ENCODE measurements at places on chromosomes 7 and 10.
A peak's percentile ranks its signal among the peaks of the same experiment; 100 is the strongest.

- H3K4me3 ChIP-seq: no peak overlapping the region
- H3K4me1 ChIP-seq: no peaks in the 10 kb centered on the region
- no peak for DNase-seq
- no peak overlapping the region for H3K27ac ChIP-seq
Measured at GRCh38 chr10:130772056-130772455, 539.5 kb downstream of the TCERG1L start.

GRCh38 chr10:93512565-93512964 lies 16.2 kb downstream of the CEP55 start:
- H3K36me3 ChIP-seq: no peaks in the 10 kb centered on the region
- no peak overlapping the region for H3K27ac ChIP-seq
- no peaks in the 10 kb centered on the region for H3K27me3 ChIP-seq

DNA sequence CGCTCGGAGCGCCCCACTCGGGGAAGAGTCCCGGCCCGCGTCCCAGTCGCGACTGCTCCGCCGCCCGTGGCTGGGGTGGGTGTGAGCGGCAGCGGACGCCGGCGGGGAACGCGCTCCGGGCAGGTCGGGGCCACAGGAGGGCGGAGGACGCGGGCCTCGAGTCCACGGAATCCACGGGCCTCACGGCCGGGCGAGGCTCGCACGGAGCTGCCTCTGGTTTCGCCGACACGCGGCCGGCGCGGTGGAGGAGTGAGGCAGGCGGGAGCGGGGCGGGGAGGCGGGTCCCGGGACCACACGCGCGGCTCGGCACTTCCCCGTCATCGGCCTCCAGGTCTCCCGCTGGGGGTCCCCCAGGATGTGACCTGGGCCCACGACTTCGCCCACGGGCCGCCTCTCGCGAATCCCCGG lies 533 bp upstream of the NKX6-2 start:
- H3K4me1 ChIP-seq: no peaks in the 10 kb centered on the region
- no peak overlapping the region for H3K4me3 ChIP-seq
- DNase-seq: no peak
- H3K36me3 ChIP-seq: no peaks in the 10 kb centered on the region

- no peaks in the 10 kb centered on the region for H3K36me3 ChIP-seq
- H3K4me3 ChIP-seq: no peak overlapping the region
- peaks cover 6% of the 10 kb centered on the region for H3K4me1 ChIP-seq
- no peak overlapping the region for H3K27ac ChIP-seq
- no peaks in the 10 kb centered on the region for H3K27me3 ChIP-seq
- DNase-seq: no peak
Measured at GRCh38 chr10:98168766-98169165, 34.3 kb downstream of the R3HCC1L start.

DNA sequence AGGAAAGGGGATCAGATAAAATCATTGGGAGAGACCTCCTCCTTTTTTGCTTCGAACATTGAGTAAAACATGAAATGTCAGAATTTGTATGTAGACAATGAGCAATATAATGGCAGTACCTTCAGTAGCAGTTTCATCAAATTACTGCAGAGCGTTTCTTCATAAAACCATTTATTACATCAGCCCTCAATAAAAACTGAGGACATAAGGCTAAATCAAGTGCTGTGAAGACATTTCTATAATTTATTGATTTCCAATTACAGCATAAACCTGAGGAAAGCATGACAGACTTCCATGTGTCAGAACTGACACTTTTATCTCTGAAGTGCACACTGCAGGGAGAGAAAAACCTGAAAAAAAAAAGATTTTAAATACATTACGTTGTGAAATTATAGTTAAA lies 172.6 kb upstream of the ZNF804B start:
- H3K27me3 ChIP-seq: no peaks in the 10 kb centered on the region
- no peak for DNase-seq
- H3K4me1 ChIP-seq: no peaks in the 10 kb centered on the region
- H3K27ac ChIP-seq: no peak overlapping the region
- no peaks in the 10 kb centered on the region for H3K36me3 ChIP-seq

- no peaks in the 10 kb centered on the region for H3K4me1 ChIP-seq
- no peak for DNase-seq
- no peak overlapping the region for H3K4me3 ChIP-seq
- no peak overlapping the region for H3K27ac ChIP-seq
- no peaks in the 10 kb centered on the region for H3K27me3 ChIP-seq
Measured at GRCh38 chr10:19310066-19310465, 261.5 kb downstream of the MALRD1 start.

- no peak overlapping the region for H3K4me3 ChIP-seq
- no peaks in the 10 kb centered on the region for H3K4me1 ChIP-seq
- H3K36me3 ChIP-seq: no peaks in the 10 kb centered on the region
- H3K27ac ChIP-seq: no peak overlapping the region
- no peaks in the 10 kb centered on the region for H3K27me3 ChIP-seq
Measured at GRCh38 chr7:12943781-12944180, 256.3 kb downstream of the ARL4A start.

DNA sequence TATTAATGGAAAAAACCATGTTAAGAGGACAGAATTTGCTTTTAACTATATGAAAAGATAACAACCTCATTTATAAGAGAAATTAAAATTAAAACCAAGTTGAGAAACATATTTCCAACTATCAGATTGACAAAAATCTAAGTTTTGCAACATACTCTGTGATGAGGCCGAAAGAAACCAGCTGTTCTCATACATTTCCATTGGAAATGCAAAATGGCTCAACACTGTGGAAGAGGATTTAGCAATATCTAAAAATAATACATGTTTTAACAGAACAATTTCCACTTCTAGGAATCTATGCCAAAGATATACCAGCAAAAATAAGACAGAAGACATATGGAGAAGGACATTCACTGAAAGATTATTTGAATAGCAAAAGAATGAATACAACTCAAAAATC lies 268.8 kb downstream of the DYNC1I1 start:
- H3K27ac ChIP-seq: no peak overlapping the region
- no peak overlapping the region for H3K4me3 ChIP-seq
- H3K27me3 ChIP-seq: no peaks in the 10 kb centered on the region
- DNase-seq: no peak

DNA sequence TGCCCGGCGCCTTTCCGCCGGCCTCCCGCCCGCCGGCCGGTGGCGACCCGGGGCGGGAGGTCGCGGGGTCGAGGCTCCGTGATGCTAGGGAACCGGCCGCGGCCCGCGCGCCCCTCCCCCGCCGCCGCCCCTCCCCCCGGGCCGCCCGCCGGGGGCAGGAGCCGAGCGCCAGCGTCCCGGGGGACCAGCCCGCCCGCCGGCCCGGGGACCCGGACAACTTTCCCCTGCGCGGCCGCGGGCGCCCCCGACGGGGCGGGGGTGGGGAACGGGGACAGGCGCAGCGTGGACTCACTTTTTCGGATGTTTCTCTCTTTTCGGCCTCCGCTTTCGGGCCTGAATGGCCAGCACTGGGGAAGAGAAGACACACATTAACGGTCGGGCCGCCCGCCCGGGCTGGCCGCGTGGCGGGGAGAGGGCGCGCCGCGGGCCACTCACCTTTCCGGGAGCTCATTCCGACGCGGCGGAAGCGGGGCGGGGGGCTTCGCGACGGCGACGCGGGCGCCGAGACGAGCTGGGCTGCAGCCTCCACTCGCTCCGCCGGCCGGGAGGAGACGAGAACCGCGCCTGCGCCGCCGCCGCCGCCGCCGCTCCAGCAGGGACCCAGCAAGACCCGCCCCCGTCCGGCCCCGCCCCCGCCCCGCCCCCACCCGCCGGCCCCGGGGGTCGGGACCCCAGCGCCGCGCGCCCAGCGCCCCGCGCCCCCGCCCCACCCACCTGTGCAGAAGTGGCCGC lies at the start of gene SRPK2:
Gene SRPK2 (minus strand): TSS at position 566 of the 732 bp plus-strand sequence.
- no peaks in the 10 kb centered on the region for H3K27me3 ChIP-seq
- DNase-seq: peak; percentile 75
- H3K4me3 ChIP-seq: peak within 1 kb of the TSS; percentile 85
- H3K27ac ChIP-seq: no peak within 1 kb of the TSS

- no peak overlapping the region for H3K4me3 ChIP-seq
- H3K27ac ChIP-seq: no peak overlapping the region
- no peak for DNase-seq
- no peaks in the 10 kb centered on the region for H3K4me1 ChIP-seq
Measured at GRCh38 chr7:21104124-21104500, 317.4 kb upstream of the SP8 start.

- no peaks in the 10 kb centered on the region for H3K27me3 ChIP-seq
- H3K4me3 ChIP-seq: peak overlapping the region; percentile 2
- DNase-seq: peak; percentile 73
- no peaks in the 10 kb centered on the region for H3K36me3 ChIP-seq
- H3K4me1 ChIP-seq: 0 out of 2 replicates have a peak, but pooled peaks cover 7% of the 10 kb centered on the region
Measured at GRCh38 chr7:28922624-28923331, 35.4 kb downstream of the TRIL start.

GRCh38 chr10:75672842-75673241 lies 241.4 kb downstream of the LRMDA start:
- no peak overlapping the region for H3K4me3 ChIP-seq
- no peak overlapping the region for H3K27ac ChIP-seq
- no peak for DNase-seq
- H3K36me3 ChIP-seq: no peaks in the 10 kb centered on the region

DNA sequence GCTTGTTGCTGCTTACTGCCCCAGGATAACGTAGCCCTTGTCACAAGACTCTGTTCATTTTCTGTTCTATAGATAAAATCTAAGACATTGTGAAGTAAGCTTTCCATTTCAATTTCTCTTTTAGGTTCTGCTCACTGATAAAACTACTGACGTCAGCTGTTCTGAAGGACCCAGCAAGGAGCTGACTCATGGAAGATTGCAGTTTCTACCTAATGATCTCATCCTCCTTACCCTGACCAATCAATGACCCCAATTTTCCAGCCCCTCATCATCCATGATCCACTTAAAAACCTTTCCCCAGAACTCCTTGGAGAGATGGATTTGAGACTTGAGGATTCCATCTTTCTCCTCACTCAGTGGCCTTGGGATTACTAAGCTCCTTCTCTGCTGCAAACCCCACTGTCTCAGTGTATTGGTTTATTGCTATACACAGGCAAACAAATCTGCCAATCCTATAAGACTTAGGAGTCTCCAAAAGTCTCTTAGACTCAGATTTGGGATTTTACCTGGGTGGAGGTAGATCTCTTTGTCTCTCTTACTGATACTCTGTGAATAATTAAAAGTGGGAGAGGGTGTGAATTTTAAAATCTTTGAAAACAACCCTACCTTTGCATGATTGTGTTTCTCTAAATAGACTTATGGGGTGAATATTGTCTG lies 109.2 kb upstream of the TRIM24 start:
- no peaks in the 10 kb centered on the region for H3K4me1 ChIP-seq
- no peak for DNase-seq
- no peaks in the 10 kb centered on the region for H3K36me3 ChIP-seq
- no peak overlapping the region for H3K4me3 ChIP-seq
- no peak overlapping the region for H3K27ac ChIP-seq
- H3K27me3 ChIP-seq: no peaks in the 10 kb centered on the region

- no peaks in the 10 kb centered on the region for H3K36me3 ChIP-seq
- H3K4me3 ChIP-seq: no peak overlapping the region
- H3K27me3 ChIP-seq: no peaks in the 10 kb centered on the region
- H3K4me1 ChIP-seq: peaks cover 20% of the 10 kb centered on the region
Measured at GRCh38 chr10:103679096-103679790, 176.1 kb downstream of the SH3PXD2A start.

DNA sequence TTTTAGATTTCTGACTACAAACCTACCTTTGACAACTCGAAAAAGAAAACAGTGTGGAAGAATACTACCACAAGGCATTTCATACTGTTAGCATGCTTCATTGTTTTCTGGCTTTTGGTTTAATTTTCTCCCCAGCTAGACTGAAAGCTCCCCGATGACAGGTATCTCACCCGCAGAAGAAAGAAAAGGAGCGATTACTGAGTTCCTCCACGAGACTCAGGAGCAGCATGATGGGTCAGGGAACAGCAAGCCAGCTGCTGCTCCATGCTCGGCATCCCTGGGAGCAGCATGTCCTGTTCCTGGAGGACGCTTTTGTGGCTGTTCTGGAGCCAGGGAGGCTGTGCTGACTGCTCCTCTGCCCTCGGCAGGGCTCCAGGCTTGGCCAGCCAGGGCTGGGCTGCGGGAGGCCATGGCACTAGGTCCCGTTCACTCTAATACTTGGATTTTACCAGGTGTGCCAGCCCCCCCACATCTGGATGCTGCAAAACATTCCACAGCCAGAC lies 133.4 kb downstream of the PRKAG2 start:
- H3K4me3 ChIP-seq: no peak overlapping the region
- no peak overlapping the region for H3K27ac ChIP-seq
- no peak for DNase-seq
- H3K27me3 ChIP-seq: peaks cover 70% of the 10 kb centered on the region
- H3K4me1 ChIP-seq: no peaks in the 10 kb centered on the region

- H3K36me3 ChIP-seq: no peaks in the 10 kb centered on the region
- no peaks in the 10 kb centered on the region for H3K27me3 ChIP-seq
- H3K27ac ChIP-seq: no peak overlapping the region
- DNase-seq: no peak
Measured at GRCh38 chr7:34672430-34672829, 14.4 kb downstream of the NPSR1 start.

DNA sequence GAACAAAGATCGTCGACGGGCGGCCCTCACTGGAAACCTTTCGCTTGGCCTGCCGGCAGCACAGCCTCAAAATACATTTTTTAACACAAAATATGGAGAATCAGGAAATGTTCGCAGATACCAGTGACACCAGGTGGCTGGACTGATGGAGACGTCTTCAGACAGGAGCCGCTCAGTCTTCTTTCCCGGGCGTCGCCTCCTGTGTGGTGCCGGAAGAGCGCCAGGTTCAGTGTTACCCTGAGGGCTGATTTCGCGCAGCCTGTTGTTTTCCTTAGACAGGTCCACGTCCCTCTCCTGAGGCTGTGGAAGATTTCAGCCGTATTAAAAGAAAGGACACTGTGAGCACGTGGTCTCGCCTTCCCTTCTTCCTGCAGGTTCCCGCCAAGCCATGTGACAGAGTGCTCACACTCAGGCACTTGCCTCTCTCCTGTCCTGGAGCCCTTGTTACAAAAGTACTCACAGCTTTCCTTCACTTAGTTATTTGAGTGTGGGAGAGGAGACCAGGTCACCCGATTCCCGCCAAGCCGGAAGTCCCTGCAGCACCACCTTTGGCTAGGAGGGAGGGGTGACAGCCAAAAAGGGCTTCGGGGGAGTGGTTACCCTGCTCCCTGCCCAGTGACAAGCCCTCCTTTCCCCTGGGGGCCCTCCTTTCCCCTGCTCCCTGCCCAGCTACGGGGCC lies 21.7 kb upstream of the PWWP2B start:
- H3K27me3 ChIP-seq: peaks cover 83% of the 10 kb centered on the region
- no peak overlapping the region for H3K4me3 ChIP-seq
- H3K4me1 ChIP-seq: no peaks in the 10 kb centered on the region
- H3K36me3 ChIP-seq: no peaks in the 10 kb centered on the region

DNA sequence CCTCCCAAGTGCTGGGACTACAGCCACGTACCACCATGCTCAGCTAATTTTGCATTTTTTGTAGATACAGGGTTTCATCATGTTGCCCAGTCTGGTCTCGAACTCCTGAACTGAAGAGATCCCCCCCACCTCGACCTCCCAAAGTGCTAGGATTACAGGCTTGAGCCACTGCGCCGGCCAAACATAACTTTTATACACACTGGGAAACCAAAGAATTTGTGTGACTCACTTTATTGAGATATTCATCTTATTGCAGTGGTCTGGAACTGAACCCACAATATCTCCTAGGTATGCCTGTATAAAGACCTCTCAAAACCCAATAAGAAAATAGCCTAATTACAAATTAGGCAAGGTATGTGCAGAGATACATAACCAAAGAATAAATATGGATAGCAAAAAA lies 182.6 kb upstream of the FEZF1 start:
- no peaks in the 10 kb centered on the region for H3K4me1 ChIP-seq
- H3K27ac ChIP-seq: no peak overlapping the region
- no peak for DNase-seq
- no peak overlapping the region for H3K4me3 ChIP-seq
- no peaks in the 10 kb centered on the region for H3K36me3 ChIP-seq
- H3K27me3 ChIP-seq: no peaks in the 10 kb centered on the region

- H3K36me3 ChIP-seq: no peaks in the 10 kb centered on the region
- H3K27me3 ChIP-seq: no peaks in the 10 kb centered on the region
- H3K4me3 ChIP-seq: no peak overlapping the region
- no peaks in the 10 kb centered on the region for H3K4me1 ChIP-seq
- no peak for DNase-seq
- no peak overlapping the region for H3K27ac ChIP-seq
Measured at GRCh38 chr7:27779873-27780272, 39.9 kb downstream of the TAX1BP1 start.
